NCI-H2171 treated with DMSO at 0.1 percent for 48 hours (cell line): ENCODE measurements at places on chromosomes 6 and 20.

- no peak for DNase-seq
These were observed 2.8 kb upstream of the MAPK13 start for GRCh38 chr6:36127462-36128016.

- no peak for DNase-seq
These were observed 285.4 kb upstream of the FLRT3 start for GRCh38 chr20:14622796-14623195.

GRCh38 chr6:18447552-18447951 lies 60.4 kb downstream of the RNF144B start:
- DNase-seq: no peak

DNA sequence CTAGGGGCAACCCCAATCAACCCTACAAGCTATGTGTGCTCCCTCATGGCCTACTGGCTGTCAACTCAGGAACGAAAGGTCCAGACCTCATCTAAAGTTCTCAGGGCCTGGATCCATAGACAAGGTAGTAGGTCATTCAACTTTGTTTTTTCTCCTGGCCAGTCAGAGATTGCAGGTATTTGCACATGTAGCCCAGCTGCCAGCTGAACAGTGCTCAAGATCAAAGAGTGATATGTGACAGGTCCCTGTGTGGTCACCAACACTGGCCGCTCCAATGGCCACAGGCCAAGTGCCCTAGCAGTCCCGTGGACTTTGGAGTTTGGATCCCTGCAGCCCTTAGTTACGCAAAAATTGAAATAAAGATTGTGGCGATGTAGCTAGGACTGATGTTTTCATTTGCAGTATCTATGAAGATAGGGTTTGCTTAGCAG lies 60.6 kb upstream of the ATXN1 start:
- no peak for DNase-seq
